SIG-M5 (cell line): ENCODE measurements at places on chromosomes 16 and 17.

DNA sequence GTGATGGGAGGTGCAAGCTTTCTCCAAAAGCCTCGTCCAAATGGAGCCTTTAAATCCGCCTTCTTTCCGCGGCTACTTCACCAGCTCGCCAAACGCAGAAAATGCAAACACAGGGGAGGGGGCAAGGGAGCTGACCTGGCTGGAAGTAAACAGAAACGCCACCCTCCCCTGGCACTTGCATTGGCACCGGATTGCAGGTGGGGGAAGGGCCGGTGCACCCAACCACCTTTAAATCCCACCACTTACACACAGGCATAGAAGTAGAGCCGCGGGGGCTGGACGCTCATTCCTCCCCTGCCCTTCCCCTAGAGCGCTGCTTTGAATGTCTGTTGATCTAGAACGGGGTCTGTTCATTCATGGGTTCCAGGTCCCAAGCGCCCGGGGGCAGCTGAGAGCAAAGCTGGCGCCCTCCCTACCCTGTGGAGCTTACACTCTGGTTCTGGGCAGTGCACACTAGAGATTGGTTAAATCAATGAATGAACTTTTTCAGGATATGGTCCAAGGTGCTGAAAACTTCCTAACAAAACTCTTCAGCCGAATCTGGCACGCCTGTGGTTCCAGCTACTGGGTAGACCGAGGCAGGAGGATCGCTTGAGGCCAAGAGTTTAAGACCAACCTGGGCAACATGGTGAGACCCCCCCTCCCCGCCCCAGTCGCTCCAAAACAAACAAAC, 920 bp upstream of the ZCCHC14 start:
- DNase-seq, result no peak

GRCh38 chr17:15965528-15965927, 20.6 kb downstream of the ADORA2B start:
- DNase-seq, result no peak

GRCh38 chr16:74169687-74170376, 126.8 kb upstream of the PSMD7 start:
- no peak for DNase-seq

GRCh38 chr17:72687886-72688285, 404.6 kb downstream of the SLC39A11 start:
- no peak for DNase-seq

DNA sequence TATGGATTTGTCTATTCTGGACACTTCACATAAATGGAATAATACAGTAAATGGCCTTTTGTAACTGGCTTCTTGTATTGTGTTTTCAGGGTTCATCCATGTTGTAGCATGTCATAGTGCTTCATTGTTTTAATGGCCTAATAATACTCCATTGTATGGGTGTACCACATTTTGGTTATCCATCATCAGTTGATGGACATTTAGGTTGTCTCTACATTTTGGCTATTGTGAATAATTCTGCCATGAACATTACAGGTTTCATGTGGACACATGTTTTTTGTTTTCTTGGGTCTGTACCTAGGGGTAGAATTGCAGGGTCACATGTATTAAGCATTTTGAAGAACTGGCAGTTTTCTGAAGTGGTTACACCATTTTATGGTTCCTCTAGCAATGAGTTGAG, 223.5 kb upstream of the CACNG5 start:
- DNase-seq, result no peak

GRCh38 chr17:44356241-44356640, 7.4 kb downstream of the FAM171A2 start:
- no peak for DNase-seq

- DNase-seq, result no peak
Observed at GRCh38 chr17:59107306-59107670, 608 bp upstream of the TRIM37 start.

- DNase-seq, result no peak
Observed at GRCh38 chr17:56570199-56570598, 23.3 kb upstream of the NOG start.

- no peak for DNase-seq
Observed at GRCh38 chr17:65143889-65144604, 6.9 kb downstream of the RGS9 start.

DNA sequence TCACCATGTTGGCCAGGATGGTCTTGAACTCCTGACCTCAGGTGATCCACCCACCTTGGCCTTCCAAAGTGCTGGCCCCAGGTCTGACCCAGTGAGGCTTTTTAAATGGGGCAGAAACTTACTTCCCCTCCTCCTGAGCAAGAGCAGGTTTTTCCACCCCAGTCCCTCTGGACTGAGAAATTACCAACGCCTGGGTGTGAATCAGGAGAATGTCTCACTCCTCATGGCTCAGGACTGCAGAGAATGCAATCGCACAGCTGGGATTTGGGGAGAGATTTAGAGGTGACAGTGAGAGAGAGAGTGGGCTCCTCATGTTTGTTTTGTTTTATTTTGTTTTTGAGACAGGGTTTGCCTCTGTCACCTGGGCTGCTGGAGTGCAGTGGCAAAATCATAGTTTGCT, 203.6 kb downstream of the RAB11FIP4 start:
- no peak for DNase-seq

- no peak for DNase-seq
Observed at GRCh38 chr16:23905027-23905426, 69.2 kb downstream of the PRKCB start.

GRCh38 chr16:53715023-53715384, 11.0 kb downstream of the FTO start:
- no peak for DNase-seq

- no peak for DNase-seq
Observed at GRCh38 chr17:72795941-72796340, 296.5 kb downstream of the SLC39A11 start.

DNA sequence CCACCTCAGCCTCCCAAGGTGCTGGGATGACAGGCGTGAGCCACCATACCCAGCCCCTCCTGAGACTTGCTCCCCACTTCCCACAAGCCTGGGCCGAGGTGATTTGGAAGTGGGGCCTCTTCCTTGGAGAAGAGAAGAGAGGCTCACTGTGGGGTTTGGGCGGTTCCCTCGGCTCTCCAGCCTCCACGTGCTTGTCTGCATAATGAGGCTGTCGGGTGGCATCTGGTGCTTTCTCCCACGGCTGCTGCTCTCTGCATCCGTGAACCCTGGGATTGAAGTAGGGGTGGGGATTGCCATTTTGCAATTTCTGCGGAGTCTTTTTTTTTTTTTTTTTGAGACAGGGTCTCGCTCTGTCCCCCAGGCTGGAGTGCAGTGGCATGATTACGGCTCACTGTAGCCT, 101.4 kb downstream of the RAP1GAP2 start:
- DNase-seq, result no peak

DNA sequence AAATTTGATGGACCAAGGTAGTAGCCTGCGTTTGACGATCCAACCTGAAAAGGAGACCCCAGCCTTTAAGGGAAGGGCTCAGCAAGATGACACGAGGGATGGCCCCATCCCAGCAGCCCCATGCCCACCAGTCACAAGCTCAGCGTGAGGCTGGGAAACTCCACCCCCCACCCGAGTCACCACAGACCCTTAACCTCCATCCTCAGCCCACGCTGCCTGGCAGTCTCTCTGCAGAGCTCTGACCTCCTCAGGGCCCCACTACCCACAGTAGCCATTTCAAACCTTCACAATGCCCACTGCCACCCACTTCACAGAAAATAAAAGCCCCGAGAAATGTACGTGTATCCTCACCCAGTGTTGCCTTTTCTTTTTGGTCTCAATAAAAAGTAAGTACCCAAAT, 18.7 kb downstream of the USP36 start:
- DNase-seq, result no peak

GRCh38 chr17:42402117-42402516, 13.9 kb upstream of the STAT3 start:
- DNase-seq, result no peak

DNA sequence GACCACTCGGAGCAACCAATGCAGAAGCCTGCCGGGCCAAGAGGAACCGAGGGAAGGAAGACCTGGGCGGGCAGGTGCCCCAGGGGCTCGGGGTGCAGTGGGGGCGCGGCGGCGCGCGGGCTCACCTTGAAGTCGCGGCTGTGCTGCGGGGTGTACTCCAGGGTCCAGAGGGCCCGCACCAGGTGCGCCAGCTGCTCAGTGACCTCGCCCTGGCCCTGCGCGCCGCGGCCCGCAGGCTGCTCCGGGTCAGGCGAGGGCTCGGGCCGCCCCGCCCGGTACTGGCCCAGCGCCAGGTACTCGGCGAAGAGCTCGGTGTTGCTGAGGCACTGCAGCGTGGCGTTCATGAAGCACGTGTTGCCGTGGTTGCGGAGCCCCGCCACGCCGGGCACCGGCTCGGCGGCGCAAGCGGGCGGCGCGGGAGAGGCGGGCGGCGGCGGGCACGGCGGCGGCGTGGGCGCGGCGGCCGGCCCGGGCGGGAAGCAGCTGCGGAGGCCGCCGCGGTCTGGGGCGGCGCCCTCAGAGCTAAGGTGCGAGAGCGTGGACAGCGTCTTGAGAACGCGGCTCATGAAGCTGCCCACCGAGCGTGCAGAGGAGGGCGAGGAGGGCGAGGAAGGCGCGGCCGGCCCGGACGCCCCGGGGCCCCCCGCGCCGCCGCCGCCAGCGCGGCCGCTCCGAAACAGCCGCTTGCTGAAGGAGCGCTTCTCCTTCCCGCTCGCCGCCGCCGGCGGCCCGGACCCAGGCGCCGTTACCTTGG, 562 bp downstream of the USP31 start:
- no peak for DNase-seq

DNA sequence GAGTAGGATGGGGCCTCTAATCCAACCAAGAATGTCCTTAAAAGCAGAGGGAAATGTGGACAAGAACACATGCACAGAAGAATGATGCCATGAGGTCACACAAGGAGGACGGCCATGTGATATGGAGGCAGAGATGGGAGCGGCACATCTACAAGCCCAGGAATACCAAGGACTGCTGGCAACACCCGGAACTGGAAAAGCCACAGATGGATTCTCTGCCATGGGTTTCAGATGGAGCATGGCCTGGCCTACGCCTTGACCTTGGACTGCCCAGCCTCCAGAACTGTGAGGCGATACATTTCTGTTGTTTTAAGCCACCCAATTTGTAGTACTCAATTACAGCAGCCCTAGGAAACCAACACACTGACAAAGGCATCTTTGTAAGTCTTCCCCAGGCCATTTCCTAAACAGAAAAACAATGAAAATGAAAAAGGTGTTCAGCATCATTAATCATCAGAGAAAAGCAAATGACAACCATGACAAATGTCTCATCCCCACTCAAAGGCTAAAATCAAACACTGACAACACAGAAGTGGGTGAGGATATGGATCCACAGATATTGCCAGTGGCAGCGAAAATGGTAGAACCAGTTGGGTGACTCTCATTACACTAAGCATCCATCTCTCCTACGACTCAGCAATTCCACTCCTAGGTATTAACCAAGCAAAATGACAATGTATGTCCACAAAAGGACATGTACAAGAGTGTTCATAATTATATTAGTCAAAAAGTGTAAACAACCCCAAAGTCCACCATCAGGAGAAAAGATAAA, 76.9 kb upstream of the CNEP1R1 start:
- DNase-seq, result no peak

- no peak for DNase-seq
Observed at GRCh38 chr17:17938388-17939107, 33.7 kb downstream of the TOM1L2 start.

DNA sequence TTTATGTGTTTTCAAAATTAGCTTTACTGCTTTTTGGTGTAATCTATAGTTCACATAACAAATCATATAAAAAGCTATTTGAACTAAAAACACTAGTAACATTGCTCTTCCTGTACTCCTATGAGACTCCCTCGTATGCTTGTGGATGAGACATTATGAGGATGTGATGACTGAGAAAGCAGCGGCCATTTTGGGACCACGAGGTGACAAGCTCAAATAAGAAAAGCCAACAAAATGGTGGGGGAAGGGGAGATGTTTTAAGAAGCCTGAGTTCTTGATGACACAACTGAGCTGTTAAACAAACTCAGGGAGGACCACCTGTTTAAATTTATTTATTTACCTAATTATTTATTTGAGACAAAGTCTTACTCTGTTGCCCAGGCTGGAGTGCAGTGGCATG, 4.5 kb downstream of the CCL18 start:
- no peak for DNase-seq

GRCh38 chr16:78045865-78046581, 23.7 kb downstream of the CLEC3A start:
- no peak for DNase-seq

GRCh38 chr16:11372073-11372828, 27.0 kb downstream of the RMI2 start:
- no peak for DNase-seq
